ENCODE measurements at places on chromosomes 1 and 21.
A peak's percentile ranks its signal among the peaks of the same experiment; 100 is the strongest.

DNA sequence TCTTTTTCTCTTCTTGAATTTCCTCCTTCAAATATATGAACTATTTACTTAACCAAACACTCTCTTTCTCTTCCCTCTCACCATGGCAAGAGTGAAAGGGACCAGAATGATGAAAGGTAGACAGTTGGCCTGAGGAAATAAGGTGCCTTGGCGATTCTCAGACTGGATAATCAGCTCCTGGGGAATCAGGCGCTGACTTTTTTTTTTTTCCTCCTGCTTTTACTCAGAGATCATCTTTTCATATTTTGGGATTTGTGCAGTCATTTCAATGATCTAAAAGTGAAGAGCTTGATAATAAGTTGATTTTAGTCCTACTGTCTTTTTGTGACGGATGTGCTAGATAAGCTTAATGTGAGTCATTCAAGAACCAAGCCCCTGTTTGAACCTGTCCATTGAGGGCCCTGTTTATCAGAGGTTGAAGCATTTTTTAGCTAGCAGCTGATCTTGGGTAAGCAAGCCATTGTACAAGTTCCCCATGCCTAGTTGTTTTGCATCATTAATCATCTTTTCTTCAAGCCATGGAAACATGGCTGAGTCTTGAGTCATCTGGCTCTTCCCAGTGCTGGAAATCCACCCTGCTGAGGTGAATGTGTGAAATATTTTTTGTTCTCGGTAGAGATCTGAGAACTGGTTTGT, 40.8 kb downstream of the ITSN1 start:
- peak; percentile 49 for DNase-seq

DNA sequence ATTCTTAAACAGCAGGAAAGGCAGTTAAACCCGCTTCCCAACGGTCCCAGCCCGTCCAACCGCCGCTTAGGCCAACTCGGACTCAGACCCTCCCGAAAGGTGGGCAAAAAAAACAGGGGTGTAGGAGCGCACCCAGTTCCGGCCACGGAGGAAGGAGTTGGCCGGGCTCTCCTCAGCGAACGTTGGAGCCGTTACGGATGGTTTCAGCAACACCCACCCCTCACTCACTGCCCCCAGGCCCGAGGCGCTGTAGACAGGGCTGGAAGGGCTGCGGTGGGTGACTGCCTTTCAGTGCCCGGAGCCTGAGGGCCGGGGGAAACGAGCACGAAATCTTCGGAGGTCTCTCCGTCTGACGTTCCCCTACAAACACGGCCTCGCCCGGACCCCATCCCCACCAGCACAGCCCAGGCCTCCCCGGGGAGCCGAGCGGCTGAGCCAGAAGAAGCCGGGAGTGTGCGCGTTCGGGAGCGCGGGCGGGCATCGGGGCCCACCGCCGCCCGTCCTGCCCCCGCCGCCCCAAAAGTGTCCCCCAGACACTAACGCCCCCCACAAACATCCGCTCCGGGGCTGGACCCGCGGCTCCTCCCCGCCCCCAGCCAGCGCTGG, 1.3 kb downstream of the KDM5B start:
- peak; percentile 18 for DNase-seq

DNA sequence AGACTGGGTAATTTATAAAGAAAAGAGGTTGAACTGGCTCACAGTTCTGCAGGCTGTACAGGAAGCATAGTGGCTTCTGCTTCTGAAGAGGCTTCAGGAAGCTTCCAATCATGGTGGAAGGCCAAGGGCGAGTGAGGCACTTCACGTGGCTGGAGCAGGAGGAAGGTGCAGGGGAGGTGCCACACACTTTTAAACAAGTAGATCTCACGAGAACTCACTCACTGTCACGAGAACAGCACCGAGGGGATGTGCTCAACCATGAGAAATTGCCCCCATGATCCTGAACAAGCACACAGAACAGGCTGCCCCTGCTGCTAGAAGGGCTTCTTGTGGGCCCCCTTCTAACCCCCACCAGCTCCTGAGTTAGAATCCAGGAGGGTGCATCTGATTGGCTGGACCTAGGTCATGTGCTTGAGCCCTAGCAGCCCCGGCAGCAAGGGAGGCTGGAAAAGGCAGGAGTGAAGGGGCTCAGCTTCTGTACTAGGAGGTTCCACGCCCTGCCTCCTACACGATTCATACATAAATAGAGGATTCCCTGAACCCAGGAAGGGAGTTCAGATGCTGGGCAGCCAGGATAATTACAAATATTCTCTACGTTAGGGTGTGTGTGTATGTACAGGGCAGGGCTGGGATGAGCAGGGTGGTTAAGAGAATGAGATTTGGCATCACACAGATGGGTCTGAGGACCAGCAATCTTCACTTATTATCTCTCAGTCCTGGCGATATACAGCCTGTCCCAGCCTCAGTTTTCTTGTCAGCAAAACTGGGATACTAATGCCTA, 72.8 kb upstream of the ATP5PO start:
- no peak for DNase-seq

GRCh38 chr1:77412069-77412819, 130.4 kb downstream of the AK5 start:
- DNase-seq: peak; percentile 39

DNA sequence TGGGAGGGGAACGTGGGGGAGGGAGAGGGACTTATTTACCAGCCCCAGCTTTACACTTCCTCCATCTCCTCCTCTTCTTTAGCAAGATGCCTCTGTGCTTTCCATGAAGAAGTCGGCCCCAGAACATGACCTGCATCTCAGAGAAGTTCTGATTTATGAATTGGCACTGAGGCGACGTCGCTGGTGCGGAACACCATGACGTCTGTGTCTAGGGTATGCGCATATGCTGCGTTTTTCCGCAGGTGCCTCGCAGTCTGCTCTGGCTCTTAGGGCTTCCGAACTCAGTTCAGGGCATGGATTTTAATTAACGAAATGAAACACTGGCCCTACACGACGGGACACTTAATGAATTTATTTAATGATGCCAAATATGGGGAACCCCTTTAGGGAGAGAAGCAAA, 510.3 kb downstream of the SMYD3 start:
- no peak for DNase-seq

GRCh38 chr1:41822866-41823265, 95.9 kb downstream of the HIVEP3 start:
- no peak for DNase-seq

DNA sequence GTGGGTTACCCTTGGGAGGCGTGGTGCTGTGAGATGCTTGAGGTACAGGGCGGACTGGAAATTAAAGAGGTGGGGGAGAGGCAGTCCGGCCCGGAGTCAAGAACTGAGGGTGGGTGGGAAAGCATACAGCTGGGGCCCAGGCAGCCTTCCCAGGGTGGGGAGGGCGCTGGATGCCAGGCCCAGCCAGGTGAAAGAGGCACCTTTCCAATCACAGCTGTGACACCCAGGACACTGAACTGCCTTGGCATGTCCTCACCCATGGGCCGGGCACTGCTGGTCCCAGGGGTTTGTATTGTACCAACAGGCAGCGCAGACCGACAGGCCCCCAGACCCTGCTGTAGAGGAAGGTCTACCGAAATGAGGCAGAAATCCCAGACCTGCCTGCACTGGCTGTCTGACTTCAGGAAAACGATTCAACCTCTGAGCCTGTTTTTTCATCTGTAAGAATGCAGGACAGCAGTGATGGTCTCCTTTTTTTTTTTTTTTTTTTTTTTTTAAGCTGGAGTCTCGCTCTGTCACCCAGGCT, 9.1 kb downstream of the SLC30A2 start:
- no peak for DNase-seq

DNA sequence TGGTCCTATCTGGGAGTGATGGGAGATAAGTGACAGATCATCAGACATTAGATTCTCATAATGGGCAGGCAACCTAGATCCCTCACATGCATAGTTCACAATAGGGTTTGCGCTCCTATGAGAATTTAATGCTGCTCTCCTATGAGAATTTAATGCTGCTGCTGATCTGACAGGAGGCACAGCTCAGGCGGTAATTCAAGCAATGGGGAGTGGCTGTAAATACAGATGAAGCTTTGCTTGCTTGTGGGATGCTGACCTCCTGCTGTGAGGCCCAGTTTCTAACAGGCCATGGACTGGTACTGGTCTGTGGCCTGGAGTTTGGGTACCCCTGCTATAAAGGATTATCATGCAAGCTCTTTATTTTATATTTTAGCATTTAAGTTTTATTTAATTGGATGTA, 72.0 kb downstream of the ZMYM4 start:
- no peak for DNase-seq

GRCh38 chr1:190116921-190117320, 360.7 kb downstream of the BRINP3 start:
- DNase-seq: no peak

DNA sequence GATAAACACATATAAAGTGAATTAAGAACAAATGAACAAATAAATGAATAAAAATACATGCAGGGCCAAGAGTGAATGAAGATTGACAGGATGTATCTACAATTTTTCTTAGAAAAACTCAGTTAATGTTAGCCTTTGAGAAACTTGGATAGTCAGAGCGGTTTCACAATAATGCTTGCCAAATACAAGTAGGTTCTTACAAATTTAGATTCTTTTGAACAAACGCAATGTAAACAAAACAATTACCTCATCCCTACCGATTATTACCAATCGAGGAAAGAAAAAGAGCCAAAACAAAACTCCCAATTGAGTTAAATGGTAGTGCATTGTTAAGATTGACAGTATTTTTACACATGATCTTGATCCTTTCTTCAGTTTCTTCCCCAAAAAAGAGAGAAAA, 176.9 kb upstream of the DEPDC1 start:
- no peak for DNase-seq

DNA sequence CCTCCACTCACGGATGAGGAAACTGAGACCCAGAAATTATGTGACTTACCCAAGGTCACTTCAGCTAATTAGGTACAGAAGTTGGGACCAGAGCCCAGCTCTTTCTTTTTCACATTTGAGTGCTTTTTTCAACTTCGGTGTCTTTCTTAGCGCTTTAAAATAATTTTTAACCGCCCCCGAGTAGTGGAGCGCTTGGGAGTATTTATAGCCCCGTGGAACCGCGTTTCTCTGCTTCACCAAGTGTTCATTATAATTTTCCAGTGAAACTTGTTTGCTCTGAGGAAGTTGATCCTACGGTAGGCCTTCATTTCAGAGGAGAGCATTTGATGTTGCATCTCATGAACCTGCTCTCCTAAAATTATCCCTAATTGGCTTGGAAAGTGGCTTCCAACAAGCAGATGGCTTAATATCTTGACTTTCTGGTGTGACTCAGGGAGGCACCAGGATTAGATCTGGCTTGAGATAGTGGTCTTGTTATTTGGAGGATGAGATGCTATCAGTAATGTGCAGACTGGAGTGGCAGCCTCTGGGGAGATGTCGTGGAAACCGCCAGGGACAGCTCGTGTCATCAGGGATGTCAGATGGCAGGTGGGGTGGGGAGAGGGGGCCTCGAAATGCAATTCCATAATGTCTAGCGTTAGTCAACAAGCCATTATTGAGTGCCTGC, 321.3 kb downstream of the CAMTA1 start:
- DNase-seq: no peak

DNA sequence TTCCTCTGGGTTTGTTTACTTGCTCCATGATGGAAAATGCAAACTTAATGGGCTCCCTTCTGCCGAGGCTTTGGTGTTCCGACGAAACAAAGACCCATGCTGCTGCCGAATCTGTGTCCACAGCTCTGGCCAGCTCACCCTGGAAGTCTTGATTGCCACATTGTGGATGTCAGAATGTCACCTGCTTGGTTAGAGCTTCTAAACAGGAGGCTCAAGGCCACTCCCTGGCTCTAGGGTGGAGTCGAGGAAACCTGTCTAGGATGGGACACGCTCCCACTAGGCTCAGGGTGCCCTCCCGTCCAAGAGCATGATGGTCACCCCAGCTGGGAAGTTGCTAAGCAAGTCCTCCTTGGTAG, 279.3 kb upstream of the VAMP3 start:
- no peak for DNase-seq

- DNase-seq: no peak
Measured at GRCh38 chr1:19432943-19433718, 52.2 kb downstream of the CAPZB start.

DNA sequence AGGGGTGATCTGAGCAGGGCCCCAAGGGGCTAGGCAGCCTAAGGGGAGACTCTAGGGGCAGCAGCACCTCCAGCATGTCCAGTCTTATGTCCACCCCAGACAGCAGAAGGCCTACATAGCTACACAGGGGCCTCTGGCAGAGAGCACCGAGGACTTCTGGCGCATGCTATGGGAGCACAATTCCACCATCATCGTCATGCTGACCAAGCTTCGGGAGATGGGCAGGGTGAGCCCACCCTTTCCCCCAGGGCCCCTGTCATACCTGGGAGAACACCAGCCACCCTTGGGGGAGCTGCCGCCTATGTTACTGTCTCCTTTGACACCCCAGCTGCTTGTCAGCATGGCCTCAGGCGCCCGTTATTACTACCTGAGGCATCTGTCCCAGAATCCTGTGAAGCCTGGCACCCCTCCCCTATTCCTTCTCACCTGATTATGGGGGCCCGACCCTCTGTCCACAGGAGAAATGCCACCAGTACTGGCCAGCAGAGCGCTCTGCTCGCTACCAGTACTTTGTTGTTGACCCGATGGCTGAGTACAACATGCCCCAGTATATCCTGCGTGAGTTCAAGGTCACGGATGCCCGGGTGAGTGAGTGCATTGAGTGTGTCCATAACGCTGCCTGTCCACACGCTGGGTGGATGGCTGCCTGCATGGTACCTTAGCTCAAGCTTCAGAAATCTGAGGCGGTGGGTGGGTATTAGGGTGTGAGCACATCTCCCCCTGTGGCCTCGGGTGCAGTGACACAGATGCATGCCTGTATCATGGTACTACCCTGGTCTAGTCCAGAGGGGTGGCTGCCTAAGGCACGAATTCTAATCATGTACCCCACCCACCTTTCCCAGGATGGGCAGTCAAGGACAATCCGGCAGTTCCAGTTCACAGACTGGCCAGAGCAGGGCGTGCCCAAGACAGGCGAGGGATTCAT, 29.7 kb upstream of the KDM4A start:
- no peak for DNase-seq

GRCh38 chr1:201495551-201496295, 11.2 kb downstream of the CSRP1 start:
- no peak for DNase-seq

GRCh38 chr21:41135746-41136145, 32.2 kb upstream of the BACE2 start:
- DNase-seq: no peak

DNA sequence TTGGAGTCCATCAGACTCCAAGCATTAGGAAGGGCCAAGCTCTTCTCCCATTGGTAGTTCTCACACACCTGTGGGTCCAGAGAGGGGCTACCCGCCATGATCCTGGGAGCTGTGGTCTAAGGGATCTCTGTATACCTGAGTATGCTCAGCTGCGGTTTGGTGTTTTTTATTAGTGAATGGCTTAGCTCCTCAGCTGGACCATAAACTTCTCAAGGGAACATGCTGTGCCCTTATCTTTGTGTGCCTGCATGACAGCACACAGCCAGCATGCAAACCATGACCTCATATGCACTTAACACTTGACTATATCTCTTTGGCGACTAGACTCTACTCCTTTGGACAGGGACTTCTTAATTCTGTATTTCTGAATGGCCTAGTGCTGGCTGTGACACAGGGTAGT, 94.5 kb downstream of the CD58 start:
- no peak for DNase-seq

GRCh38 chr1:230172016-230172537, 105.0 kb downstream of the GALNT2 start:
- DNase-seq: no peak
